Fibroblast of skin of back (primary cell): ENCODE measurements at places on chromosomes 3 and 15.

DNA sequence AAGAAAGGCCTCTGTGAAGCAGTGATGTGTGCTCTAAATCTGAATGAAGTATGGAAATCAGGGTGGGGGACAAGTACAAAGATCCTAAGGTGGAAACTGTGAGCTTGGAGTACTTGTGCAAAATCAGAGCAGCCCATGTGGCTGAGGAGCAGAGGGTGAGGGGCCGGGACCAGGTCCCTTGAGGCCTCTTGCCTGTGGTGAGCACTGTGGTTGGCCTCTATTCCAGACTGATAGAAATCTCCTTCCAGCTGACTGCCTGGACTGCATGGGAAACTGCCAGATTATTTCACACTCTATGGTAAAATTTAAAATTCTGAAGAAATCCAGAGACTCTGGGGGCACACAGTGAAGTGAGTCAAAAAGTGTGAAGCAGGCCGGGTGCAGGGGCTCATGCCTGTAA is 81.4 kb downstream of the TM4SF4 start:
- DNase-seq: peak; percentile 56

DNA sequence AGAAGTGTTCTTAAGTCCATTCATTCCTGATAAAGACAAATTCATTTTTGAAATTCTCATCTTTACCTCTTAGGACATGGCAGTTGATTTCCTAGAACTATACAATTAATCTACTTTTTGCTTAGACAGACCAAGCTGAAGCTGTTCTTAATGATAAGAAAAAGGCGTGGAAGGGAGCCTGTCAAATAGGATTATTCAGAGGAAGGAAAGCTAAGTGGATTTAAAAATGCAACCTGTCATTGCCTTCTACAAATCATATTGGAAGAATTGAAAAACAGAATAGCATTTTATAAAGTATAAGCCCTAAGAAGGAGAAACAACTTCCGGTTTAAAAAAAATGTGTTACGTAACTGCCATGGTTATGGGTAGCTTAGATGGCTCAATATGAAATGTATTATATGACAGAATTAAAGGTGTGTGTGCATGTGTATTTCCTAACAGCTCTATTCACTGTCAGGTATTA is 81.2 kb upstream of the RAP2B start:
- DNase-seq: no peak

GRCh38 chr3:143220741-143221140 is 101.2 kb downstream of the CHST2 start:
- DNase-seq: no peak

- DNase-seq: peak; percentile 52
These were observed 113.9 kb downstream of the POLQ start for GRCh38 chr3:121431726-121432517.
